Activated CD8-positive, alpha-beta memory T cell treated with anti-CD3 and anti-CD28 coated beads, Interleukin-2, amount 10 ng/mL, durations not matched to agents 7 days and 5 days (primary cell): ENCODE measurements at places on chromosomes 6 and 20. TPM values are rescaled to one million over a fixed set of nuclear protein-coding genes. Genes with fewer than 3 reads are reported as not detected.

The C20orf202 gene
- not detected for total RNA-seq

The OXT gene
- total RNA-seq, result not detected

The EDN3 gene
- not detected for total RNA-seq

The OTOR gene
- total RNA-seq, result not detected

DNA sequence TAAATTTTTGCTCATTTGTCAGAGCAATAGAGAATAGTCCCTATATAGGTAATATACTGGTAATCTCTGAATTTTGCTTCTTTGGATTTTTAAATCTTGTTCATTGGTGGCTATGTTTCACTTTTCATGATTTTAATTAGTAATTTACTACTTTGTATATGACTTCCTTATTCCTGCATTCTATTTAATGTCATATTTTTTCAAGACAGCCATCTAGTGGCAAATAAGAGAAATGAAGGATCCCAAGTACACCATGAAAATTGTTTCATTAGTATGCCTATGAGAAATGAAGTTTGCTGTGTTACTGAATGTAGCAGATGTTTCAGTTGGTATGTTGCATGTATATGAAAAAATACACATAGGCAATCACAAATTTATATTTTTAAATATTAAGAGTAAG is 82.4 kb downstream of the ZNF292 start:
- H3K4me1 ChIP-seq, result peaks cover 4% of the 10 kb centered on the region
- H3K4me3 ChIP-seq, result no peak overlapping the region
- no peaks in the 10 kb centered on the region for H3K27me3 ChIP-seq
- H3K36me3 ChIP-seq, result peaks cover 27% of the 10 kb centered on the region
- no peak overlapping the region for H3K27ac ChIP-seq

DNA sequence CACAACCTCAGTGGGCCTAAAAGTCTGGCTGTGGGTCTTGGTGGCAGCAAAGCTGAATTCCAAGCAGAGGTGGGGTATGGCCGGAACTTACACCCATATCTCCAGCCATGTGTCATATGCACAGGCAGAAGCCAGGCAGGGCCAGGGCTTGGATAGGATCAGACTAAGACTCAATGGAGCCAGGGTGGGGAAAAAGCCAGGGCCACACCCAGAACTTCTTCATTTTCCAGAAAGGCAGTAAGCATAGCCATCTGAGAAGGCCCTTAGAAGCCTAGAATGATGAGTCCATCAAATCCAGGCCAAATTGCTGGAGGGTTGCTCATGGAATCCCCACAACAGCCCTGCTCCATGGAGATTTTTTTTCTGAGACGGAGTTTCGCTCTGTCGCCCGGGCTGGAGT is 116.2 kb upstream of the SRSF6 start:
- DNase-seq, result no peak
- H3K27ac ChIP-seq, result no peak overlapping the region
- H3K4me3 ChIP-seq, result no peak overlapping the region
- no peaks in the 10 kb centered on the region for H3K27me3 ChIP-seq
- no peaks in the 10 kb centered on the region for H3K4me1 ChIP-seq
- no peaks in the 10 kb centered on the region for H3K36me3 ChIP-seq

DNA sequence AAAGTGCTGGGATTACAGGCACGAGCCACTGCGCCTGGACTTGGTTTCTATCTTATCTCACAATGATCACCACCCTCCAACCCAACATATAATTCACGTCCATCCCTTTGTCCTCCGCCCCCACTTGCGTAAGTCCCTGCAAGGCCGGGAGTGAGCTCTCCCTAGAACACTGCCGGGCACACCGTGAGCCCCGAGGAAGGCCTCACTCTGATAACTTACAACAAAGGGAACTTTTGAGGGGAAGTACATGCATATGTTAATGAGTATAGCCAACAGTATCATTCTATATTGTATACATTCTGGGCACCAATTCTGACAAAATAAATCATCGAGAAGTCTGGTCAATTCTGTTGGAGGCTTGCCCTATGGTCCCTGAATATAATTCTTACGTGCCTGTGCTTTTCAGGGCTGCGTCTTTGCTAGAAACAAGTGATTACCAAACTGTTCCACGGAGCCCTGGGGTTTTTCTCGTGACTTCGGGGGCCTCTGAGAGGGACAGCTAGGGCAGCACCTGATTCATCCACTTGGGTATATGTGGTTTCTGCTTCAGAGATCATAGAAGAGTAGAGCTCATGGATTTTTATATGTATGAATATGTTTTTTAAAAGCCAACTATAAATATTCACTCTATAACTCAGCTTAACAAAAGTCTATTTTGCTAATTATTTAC is 469.8 kb upstream of the AGPAT4 start:
- H3K4me1 ChIP-seq, result peaks cover 3% of the 10 kb centered on the region
- H3K27me3 ChIP-seq, result no peaks in the 10 kb centered on the region
- no peaks in the 10 kb centered on the region for H3K36me3 ChIP-seq
- no peak for DNase-seq
- no peak overlapping the region for H3K27ac ChIP-seq
- H3K4me3 ChIP-seq, result no peak overlapping the region

DNA sequence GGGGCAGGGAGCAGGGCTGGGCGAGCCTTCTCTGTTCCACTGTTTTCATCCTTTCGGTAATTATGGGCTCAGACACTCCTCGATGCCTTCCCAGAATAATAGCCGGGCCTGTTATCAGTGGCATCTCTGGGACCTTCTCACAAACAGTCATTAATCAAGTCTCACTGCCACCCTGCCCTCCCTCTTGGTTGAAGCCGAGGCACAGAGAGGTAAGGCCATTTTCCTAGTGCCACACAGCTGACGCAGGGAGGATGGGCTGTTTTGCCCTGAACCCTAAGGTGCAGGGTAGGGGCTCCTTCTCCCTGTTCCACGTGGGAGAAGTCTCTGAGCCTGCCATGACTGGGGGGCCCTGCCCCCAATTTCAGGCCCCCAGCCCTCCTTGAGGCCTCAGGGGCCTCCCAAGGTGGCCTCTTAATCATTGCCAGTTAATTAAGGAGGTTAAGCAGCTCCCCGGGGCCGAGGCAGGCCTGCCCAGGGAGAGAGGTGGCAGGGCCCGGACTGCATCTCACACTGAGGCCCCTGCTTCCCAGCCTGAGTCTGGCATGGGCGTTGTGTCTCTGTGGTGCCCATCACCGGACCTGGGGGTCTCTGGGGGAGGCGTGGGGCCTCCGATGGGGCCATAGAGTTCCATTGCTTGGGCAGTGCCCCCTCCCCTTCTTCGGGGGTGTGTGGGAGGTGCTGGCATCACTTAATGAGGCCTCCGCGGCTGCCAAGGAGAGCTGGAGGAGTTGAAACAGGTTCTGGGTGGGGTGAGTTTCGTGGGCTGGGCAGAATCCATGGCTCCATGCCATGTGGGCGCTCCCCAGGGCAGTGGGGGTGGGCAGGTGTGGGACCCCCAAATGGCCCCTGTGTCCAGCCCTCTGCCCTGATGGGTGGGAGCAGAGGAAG is 42.9 kb downstream of the CEBPB start:
- peaks cover 12% of the 10 kb centered on the region for H3K4me1 ChIP-seq
- DNase-seq, result no peak
- H3K27me3 ChIP-seq, result peaks cover 7% of the 10 kb centered on the region
- H3K36me3 ChIP-seq, result no peaks in the 10 kb centered on the region
- H3K27ac ChIP-seq, result no peak overlapping the region

GRCh38 chr6:144144996-144145395 is 5.3 kb upstream of the STX11 start:
- no peak for DNase-seq
- peaks cover 11% of the 10 kb centered on the region for H3K4me1 ChIP-seq
- H3K27ac ChIP-seq, result no peak overlapping the region
- H3K27me3 ChIP-seq, result peaks cover 11% of the 10 kb centered on the region

DNA sequence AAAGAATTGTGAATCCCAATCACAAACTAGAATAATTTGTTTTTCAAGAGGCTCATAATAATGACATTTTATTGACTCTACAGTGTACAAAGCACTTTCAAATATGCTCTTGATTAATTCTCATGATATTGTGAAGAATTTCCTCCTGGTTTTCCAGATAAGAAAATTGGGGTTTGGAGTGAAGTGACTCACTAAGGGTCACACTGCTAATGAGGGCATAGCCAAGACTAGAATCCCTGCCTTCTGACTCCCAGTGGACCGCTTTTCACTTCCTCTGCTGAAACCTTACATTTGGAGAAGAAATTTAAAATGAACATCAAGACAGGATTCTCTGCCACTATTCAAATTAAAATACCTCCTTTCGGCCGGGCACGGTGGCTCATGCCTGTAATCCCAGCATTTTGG is 38.3 kb upstream of the LTV1 start:
- H3K4me1 ChIP-seq, result peaks cover 18% of the 10 kb centered on the region
- peaks cover 26% of the 10 kb centered on the region for H3K36me3 ChIP-seq
- H3K27ac ChIP-seq, result no peak overlapping the region

- peaks cover 3% of the 10 kb centered on the region for H3K4me1 ChIP-seq
- peaks cover 14% of the 10 kb centered on the region for H3K36me3 ChIP-seq
- no peak for DNase-seq
- no peak overlapping the region for H3K4me3 ChIP-seq
- H3K27ac ChIP-seq, result no peak overlapping the region
Observed at GRCh38 chr6:163563318-163563717, 148.8 kb downstream of the QKI start.

DNA sequence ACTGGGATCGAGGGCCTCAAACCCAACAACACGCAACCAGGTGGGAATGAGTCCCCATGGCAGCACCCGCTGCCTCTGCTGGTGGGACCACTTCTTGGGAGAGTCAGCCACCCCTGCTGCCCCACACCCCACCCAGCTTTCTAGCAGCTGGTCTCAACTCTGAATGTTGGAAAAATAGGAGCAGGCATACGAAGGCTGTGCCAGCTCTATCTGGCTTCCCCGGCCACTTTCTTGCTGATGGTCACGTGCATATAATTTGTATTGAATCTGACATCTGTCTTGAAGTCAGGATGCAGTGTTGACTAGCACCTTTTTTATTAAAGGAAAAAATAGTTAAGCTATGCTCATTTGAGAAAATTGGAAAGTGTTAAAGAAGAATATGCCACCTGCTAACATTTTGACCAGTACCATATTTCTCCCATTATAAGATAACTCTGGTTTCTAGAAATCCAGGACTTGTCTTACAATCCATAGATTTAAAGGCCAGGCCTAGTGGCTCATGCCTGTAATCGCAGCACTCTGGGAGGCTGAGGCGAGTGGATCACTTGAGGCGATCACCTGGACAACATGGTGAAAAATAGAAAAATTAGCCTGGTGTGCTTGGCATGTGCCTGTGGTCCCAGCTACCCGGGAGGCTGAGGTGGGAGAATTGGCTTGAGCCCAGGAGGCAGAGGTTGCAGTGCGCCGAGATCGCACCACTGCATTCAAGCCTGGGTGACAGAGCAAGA is 26.9 kb upstream of the MAPRE1 start:
- no peak overlapping the region for H3K27ac ChIP-seq
- H3K4me3 ChIP-seq, result no peak overlapping the region
- H3K4me1 ChIP-seq, result peaks cover 24% of the 10 kb centered on the region
- H3K27me3 ChIP-seq, result no peaks in the 10 kb centered on the region
- no peaks in the 10 kb centered on the region for H3K36me3 ChIP-seq
